ENCODE measurements at places on chromosomes 3 and 15.

DNA sequence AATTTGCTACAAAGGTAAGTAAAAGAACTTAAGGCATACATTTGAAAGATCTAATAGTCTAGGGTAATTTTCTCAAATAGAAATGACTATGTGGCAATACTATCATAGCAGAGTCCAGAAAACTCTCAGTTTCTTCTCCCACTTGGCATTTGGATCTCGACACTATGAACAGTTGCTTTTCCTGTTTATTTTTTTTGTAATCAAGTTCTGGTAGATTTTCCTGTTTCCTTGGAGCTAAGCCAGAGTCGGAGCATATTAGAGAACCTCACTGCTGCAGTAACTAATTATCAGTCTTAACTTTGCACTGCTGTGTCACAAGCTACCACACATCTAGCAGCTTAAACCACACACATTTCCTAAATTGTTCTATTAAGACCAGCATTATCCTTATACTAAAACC is 44.9 kb upstream of the ZNF385D start:
- no peak for DNase-seq

GRCh38 chr15:26628879-26629529 is 143.9 kb downstream of the GABRB3 start:
- DNase-seq: peak; percentile 72

DNA sequence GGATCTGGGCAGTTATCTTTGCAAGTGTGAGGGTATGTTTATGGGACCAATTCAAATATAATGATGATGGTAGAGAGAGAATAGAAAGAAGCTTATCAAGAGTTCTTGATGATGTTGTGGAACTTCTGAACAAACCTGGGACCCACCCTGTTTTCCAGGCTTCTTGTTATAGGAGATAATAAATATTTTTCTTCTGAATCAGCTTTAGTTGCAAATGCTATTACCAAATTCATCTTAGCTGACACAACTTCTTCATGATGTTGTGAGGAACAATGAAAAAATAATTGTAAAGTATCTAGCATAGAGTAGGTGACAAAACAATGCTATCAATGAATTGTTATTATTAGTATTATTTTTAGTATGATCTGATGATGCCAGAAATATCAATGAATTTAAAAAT is 43.5 kb upstream of the PTX3 start:
- no peak for DNase-seq

- peak; percentile 84 for DNase-seq
Measured at GRCh38 chr3:170745211-170745718, 124.7 kb downstream of the RPL22L1 start.

DNA sequence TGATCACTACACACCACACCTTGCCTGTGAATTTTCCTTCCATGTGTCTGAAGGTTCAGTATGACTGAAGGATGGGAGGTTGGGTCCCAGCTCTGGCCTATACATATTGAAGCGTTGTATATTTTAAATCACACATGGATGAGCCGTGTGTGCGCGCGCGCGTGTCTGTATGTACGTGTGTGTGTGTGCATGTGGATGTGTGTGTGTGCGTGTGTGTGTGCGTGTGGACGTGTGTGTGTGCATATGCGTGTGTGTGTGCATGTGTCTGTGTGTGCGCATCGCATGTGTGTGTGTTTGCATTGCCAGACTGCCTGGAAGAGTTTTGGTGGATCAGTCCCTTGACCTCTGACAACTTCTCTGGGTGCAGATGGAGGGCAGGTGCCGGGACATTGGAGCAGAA is 45.7 kb downstream of the RPLP1 start:
- no peak for DNase-seq

- DNase-seq: no peak
Measured at GRCh38 chr15:89038146-89038545, 50.1 kb upstream of the ABHD2 start.

DNA sequence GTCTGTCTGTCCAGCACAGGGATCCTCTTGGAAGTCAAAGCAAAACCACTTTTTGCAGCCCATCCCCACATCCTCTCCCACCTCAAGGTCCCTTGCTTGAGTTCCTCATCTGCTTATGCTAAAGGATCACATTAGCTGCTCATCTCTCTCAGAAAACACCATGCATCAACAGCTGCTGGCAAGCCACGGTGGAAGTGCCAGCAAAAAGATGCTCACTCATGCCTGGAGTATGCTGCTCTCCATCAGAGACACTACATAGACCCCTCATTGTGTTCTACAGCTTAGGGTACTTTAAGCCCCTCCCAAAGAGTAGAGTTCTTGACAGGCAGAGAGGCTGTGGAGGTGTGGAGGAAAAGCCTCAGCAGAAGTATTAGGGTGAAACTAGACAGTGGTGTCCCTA is 94.6 kb upstream of the COL8A1 start:
- DNase-seq: no peak

Measured in fibroblast of skin of right quadriceps (primary cell).